ENCODE measurements at places on chromosomes 13 and 19.
A peak's percentile ranks its signal among the peaks of the same experiment; 100 is the strongest.

GRCh38 chr13:44263751-44264620, 109.6 kb upstream of the SERP2 start:
- peak; percentile 84 for DNase-seq

- DNase-seq, result no peak
These were observed 1220.5 kb upstream of the SLC10A2 start for GRCh38 chr13:104286566-104287290.

DNA sequence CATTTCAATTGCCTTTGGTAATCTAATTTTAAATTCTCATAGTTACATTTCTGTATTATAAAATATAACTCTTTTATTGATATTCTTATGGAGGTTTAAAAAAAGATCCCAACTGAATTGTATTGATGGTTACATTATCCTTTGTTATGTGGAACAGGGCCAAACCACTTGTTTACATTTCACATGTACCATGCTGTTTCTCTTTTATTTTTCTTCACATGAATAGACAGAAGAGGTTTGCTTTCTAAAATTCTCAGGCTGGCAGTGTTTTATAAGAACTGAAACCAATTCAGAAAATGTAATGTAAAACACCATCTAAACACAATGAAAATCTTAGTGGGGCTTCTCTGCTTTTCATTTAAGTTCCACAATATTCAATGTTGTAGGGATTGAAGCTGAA, 122.5 kb downstream of the GPC5 start:
- DNase-seq, result no peak

- no peak for DNase-seq
These were observed 146.5 kb upstream of the SOX21 start for GRCh38 chr13:94858856-94859255.

- DNase-seq, result no peak
These were observed 673 bp downstream of the TEAD2 start for GRCh38 chr19:49361438-49362047.

DNA sequence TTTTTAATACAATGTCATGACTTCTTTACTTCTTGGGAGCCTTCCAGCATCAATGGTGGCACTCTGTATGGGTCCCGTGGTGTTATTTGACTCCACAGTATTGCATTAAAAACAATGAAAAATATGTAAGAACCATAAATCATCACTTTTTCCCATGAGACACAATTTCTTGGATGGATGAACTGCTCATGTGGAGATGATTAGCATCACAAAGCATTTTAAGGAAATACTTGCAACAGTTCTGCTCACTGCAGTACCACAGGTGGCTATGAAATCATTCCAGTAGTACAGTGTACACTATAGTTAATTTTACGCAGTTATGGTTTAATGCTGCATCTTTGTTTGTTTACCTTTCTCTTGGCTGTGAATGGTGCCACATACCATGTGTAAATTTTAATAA, 37.2 kb upstream of the C1QTNF9B start:
- DNase-seq, result no peak

GRCh38 chr13:108816375-108816774, 187.0 kb downstream of the MYO16 start:
- no peak for DNase-seq

- no peak for DNase-seq
These were observed 131.6 kb downstream of the NDFIP2 start for GRCh38 chr13:79612604-79613003.

GRCh38 chr19:39832341-39833083, 1.4 kb downstream of the DYRK1B start:
- DNase-seq, result no peak

DNA sequence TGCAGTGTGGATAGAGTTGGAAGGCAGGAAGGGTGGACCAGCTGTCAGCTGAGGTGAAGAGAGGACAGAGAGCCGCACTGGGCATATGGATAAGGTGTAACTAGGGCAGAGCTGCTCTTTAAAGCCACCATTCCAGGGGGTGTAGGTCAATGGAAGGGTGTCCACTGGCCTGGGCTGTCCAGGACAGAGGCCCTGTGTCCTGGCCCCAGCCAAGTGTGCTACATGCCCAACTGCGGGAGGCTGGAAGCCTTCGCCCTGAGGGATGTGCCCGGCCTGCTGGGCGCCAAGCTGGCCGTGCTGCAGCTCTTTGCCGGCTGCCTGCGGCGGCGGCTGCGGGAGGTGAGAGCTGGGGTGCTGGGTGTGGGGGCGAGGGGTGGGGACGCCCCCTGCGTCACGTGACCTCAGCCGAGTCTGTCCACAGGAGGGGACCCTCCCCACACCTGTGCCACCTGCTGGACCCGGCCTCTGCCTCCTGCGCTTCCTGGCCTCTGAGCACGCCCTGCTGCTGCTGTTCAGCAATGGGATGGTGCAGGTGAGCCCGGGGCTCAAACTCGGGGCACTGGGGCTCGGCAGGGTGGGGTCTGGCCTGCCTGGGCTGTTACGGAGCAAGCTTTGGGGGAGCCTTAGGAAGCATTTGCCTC, 9.8 kb downstream of the PLK5 start:
- DNase-seq, result no peak

GRCh38 chr13:45063261-45063860, 56.9 kb upstream of the GTF2F2 start:
- DNase-seq, result no peak

GRCh38 chr13:111337206-111337605, 16.8 kb downstream of the TEX29 start:
- no peak for DNase-seq

DNA sequence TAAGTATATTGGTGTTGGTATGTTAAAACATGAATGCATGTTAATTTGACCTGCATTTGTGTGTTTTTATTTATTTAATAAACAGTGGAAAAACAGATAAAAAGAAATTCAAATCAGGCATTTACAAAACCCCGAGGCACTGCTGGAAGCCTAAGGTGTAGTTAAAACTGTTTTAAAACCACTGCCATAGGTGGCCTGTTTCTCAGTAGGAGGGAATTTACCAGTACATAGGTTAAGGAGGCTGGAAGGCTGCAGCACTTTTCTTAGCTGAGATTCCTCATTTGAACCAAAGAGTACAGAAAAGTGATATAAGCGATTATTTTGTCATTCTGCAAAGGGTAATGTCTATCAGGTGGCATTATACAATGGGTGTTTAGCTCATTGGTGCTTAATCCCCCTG, 99.6 kb downstream of the PAN3 start:
- no peak for DNase-seq

- no peak for DNase-seq
These were observed 903 bp downstream of the LATS2 start for GRCh38 chr13:21060338-21061028.

DNA sequence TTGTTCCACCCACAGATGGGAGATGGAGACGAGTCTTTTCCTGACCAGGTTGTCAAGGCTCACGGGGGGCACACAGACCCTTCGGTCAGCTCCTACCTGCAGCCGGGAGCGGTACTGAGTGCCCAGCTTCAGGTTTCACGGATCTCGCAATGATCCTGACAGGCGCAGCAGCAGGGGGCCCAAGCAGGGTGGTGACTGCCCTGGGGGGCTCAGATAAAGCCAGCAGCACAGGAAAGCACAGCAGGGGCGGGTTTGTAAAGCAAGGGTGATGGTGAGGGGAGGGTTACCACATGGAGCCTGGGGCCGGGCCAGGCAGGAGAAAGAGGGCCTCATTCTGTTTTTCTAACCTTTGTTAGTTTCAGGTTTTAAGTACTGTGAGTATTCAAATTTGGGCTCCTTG, 41.7 kb upstream of the ATP11A start:
- DNase-seq, result no peak

GRCh38 chr19:1365319-1366269, 18.1 kb upstream of the NDUFS7 start:
- DNase-seq, result no peak

GRCh38 chr19:10764340-10764894, 46.5 kb downstream of the DNM2 start:
- no peak for DNase-seq

- no peak for DNase-seq
These were observed 236.3 kb downstream of the COL4A1 start for GRCh38 chr13:110070511-110071120.
